Ascending aorta (tissue), 2 donors: ENCODE measurements at places on chromosomes 4 and X. TPM values are rescaled to one million over a fixed set of nuclear protein-coding genes. Genes with fewer than 3 reads are reported as not detected.

Gene FANCB
- total RNA-seq, result not detected

Gene TSPAN7
- total RNA-seq, result 122 TPM

Gene MAGEA8
- not detected for total RNA-seq

Gene MAGEA2
- not detected for total RNA-seq

Gene BTK
- 0.64 TPM for total RNA-seq

Gene PSAPL1
- total RNA-seq, result not detected

Gene MAGEA6
- total RNA-seq, result not detected

Gene FAM133A
- not detected for total RNA-seq
